ENCODE measurements at places on chromosomes 12 and 14. TPM values are rescaled to one million over a fixed set of nuclear protein-coding genes. Genes with fewer than 3 reads are reported as not detected.

DNA sequence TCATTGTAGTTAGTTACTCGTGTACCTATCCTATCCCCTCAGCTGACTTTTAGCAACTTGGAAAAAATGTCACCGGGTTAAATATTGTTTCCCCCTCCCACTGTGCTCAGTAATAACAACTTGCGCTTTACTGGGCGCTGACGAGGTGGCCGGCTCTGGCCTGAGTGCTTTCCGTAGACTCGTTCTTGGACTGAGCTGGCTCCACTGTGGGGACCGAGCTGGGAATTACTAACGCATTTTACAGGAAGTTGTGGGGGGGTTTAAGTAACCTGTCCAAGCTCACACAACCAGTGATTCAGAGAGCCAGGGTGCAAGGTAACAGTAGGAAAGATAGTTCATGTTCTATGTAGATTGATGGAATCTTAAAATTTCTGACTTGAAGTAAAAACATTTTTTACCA is 82.5 kb upstream of the KICS2 start:
- no peak for DNase-seq

DNA sequence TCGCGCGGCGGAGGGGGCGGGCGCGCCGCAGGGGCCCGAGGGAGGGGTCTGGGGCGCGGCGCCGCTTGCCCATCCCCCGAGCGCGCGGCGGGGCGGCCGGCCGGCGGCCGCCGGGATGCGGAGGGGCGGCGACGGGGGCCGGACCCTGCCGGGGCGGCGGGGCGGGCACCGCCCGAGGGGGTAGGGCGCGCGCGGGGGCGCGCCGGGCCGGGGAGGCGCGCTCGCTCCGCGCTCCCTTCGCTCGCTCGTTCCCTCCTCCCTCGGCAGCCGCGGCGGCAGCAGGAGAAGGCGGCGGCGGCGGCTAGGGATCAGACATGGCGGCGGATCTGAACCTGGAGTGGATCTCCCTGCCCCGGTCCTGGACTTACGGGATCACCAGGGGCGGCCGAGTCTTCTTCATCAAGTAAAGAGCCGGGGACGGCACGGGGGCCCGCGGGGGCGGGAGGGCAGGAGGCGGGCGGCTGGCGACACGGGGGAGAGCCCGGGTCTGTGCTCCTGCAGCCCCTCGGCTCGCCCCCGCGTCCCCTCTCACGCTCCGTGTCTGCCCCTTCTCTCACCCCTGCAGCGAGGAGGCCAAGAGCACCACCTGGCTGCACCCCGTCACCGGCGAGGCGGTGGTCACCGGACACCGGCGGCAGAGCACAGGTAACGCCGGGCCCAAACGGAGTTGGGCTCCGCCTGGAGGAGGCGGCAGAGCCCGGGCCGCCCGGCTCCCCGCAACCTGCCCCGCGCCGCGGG is at the start of gene PLEKHA5:
Gene PLEKHA5, plus strand, starts transcription at position 248 of the 738 bp plus-strand sequence. Its CDS starts 67 bp downstream, at position 315.
- DNase-seq = peak; percentile 76

The TMPRSS12 gene
- polyA plus RNA-seq = not detected

The YBX3 gene
- polyA plus RNA-seq = 132 TPM

The ACTR6 gene
- 41.5 TPM for polyA plus RNA-seq

DNA sequence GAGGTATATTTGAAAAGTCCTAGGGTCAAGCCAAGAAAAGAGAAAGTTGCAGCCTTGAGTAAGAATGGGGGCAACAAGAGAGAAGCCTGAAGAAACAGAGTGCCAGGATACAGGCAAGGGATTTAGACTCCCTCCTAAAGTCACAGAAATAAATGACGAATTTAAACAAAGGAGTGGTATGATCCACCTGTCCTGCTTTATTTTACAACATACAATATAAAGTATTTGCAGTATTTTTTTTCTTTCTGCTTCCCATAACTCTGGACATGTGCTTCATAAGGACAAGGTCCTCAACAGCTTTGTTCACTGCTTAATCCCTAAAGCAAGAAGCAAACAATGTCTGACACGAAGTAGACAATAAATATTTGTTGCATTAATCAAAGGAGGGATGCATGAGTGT is 57.4 kb downstream of the IFNG start:
- DNase-seq = no peak

DNA sequence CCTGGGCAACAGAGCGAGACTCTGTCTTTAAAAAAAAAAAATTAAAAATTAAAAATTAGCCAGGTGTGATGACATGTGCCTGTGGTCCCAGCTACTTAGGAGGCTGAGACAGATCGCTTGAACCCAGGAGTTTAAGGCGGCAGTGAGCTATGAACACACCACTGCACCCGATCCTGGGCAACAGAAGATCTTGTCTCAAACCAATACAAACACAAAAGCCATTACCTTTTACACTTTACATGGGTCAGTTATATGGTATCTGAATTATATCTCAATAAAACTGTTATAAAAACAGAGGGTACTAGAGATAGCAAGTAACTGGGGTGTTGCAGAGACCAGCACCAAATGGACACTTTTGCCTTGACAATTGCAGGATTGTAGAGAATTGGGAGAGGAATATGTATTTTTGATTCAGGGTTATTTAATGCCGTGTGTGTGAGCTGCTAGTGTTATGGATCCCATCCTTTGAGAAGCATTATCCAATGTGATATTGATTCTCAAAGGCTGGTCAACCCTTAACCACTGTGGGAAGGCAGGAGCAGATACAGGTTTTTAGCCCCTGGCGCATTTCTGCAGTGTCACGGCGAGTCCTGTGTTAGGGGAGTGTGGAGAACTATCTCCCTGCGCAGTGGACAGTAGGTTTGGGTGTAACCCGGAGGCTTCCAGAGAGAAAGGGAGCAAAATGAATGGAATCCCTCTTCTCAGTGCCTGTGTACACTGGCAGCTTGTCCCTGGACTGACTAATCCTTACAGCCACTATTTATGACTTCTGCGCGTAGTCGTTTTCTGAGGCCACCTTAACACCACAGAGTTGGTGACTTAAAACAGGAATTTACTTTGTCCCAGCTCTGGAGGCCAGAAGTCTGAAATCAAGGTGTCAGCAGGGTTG is 4.3 kb downstream of the PSMD9 start:
- no peak for DNase-seq

GRCh38 chr14:32552766-32553165 is 223.7 kb downstream of the AKAP6 start:
- no peak for DNase-seq

The CMTM5 gene
- polyA plus RNA-seq = 3.8 TPM

GRCh38 chr12:47785036-47785886 is 12.2 kb downstream of the SLC48A1 start:
- DNase-seq = no peak

DNA sequence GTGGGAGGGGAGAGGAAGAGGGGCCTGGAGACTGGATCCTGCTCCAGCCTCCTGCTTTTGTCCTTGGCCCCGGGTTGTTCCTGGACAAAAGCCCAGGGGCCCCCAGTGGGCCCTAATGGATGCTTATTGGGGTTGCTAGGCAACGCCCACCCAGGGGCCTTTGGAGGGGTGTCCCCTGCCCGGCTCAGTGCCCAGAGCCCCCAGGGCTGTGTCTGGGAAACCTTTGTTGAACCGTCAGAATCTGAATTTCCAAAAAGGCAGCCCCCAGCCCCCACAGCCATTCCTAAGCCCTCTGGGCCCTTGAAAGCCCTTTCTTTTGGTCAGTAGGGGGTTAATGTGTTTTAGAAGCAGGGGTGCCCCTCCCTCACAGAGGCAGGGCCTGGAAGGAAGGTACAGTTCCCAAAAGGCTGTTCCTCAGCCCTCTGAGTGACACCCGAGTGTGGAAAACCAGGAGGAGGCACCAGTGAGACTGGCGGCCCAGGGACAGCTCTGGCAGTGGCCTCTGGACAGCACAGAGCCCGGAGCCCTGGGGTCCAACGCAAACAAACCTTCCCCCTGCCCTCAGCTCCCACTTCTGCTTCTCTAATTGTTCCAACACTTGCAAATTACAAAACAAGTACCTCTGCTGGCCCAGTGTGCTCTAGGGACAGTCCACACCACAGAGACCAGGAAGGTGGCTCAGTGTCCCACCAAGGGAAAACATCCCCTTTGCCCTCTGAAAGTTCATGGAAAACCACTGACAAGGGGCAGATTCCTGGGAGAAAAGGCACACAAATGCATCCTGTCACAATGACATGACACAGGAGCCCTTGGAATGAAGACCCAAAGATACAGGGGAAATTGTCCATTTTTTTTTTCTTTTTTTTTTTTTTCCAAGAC is 19.4 kb downstream of the HHIPL1 start:
- no peak for DNase-seq

The CDK17 gene
- 51.6 TPM for polyA plus RNA-seq

DNA sequence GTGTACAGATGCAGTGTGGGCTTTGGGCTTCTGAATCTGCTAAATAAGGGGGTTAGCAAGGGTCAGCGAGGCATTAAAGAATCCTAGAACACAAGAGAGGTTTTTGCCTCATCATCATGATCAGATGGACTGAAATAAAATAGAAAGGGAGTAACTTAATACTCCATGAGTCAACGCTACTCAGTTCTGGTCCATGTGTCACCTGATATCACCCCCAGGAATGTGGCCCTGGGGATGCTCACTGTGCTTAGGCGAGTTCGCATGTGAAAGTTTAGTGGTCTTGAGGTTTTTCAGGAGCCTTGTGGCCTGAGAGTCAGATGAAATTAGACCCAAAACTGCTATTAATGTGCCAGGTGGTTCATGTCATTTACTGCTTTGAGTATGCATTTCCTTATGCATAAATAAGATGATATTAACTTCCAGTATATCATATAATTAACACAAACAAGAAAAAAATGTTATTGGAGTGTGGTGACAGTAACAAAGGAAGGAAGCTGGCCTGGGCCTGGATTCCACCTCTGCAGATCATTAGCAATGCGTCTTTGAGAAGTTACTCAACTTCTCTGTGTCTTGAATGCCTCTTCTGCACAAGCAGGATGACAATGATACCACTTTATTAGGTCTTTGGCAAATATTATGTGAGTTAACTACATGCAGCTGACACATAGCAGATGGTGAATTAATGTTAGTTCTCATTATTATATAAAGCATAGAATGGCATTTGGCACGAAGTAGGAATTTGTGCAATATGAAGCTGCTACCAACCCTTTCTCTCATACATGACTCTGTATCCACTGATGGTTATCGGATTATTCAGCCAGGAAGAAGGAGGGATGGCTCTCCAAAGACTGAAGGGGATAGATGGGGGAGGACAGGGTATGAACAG is 1272.6 kb downstream of the AACS start:
- peak; percentile 58 for DNase-seq

The GPR137C gene
- 4.7 TPM for polyA plus RNA-seq

The DNAH10 gene
- polyA plus RNA-seq = 6.0 TPM

DNA sequence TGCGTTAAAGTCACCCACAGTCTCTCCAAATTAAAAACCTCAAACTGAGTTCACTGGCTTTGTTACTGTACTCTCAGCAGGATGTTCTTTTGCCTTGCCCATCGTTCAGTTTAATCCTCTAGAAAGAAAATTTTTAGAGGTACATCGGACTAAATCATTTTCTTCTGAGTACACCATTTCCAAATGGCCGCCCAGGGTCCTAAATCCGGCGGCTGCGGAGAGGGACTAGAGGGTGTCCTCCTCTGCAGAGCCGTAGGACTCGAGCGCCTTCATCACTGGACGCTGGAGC is 1.4 kb downstream of the LIN7A start:
- peak; percentile 13 for DNase-seq

The ARMH4 gene
- 17.7 TPM for polyA plus RNA-seq

GRCh38 chr12:6603095-6603567 is 4.0 kb downstream of the CHD4 start:
- DNase-seq = no peak

GRCh38 chr12:49200919-49201594 is 12.2 kb upstream of the TUBA1A start:
- DNase-seq = peak; percentile 86

GRCh38 chr14:60204843-60205774 is 39.9 kb upstream of the DHRS7 start:
- no peak for DNase-seq
